ENCODE measurements at places on chromosomes 13 and 19.

DNA sequence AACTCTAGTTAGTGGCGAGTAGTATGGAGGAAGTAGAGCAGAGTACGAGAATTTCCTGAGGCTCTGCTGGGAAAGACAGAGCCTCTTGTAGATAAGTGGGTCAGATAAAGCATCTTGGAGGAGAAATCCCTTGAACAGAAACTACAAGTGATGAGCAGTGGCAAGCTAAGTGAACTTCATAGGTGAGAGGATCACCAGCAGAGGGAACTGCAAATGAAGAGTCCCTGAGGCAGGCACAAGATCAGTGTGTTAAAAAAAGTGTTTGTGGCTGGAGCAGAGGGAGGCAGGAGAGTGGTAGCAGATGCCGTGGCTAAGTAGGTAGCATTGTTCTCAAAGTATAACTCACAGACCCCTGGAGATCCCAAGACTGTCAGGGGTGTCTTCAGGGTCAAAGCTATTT, 437.6 kb downstream of the HS6ST3 start:
- DNase-seq = no peak

DNA sequence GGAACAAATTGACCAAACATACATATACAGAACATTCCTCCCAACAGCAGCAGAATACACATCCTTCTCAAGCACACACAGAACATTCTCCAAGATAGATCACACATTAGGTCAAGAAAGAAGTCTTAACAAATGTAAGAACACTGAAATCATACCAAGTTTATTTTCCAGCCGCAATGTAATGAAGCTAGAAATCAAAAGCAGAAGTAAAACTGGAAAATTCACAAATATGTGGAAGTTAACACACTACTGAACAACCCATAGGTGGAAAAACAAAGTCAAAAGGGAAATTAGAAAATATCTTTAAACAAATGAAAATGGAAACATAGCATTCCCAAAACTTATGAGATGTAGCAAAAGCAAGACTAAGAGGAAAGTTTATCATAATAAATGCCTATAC, 692.6 kb downstream of the DIAPH3 start:
- DNase-seq = no peak

DNA sequence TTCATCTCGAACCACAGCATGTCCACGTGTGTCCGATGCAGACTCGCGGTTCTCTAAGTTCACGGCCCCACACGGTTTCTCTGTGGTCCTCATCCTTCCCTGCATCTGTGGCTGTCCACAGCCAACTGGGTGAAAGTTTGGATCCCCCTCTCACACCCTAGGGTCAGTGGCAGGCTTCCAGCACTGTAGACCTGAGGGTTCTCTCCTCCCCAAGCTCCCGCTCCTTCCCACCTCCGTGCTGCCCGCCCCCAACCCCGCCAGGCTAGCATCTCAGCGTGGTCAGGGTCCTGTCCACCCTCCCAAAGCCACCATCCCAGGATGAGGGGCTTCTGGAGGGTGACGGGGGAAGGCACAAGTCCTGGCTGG, 3.0 kb downstream of the ANGPTL4 start:
- DNase-seq = no peak

- no peak for DNase-seq
These were observed 211.2 kb upstream of the RXFP2 start for GRCh38 chr13:31528176-31528575.

DNA sequence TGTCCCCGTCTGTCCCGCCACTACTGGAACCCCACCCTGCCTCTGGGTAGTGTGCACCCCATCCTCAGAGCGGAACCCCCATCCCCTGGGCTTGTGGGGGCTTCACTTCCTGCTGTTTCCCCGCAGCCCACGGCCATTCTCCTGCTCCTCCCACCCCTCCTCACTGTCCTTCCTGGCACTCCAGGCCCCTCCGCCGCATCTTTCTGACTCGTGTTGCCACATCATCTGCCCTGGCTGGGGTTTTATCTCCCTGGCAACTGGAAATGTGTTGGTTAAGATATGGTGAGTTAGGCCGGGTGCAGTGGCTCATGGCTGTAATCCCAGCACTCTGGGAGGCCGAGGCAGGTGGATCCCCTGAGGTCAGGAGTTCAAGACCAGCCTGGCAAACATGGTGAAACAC, 37.3 kb downstream of the KDM4B start:
- DNase-seq = no peak

GRCh38 chr13:48492470-48493065, 40.3 kb downstream of the RCBTB2 start:
- DNase-seq = peak; percentile 31

All from kidney glomerular epithelial cell (primary cell).